ENCODE measurements at places on chromosomes 3 and 15. TPM values are rescaled to one million over a fixed set of nuclear protein-coding genes. Genes with fewer than 3 reads are reported as not detected.

The FBLN2 gene
- 1.4 TPM for total RNA-seq

The PLA2G4F gene
- total RNA-seq = 6.5 TPM

The CSPG5 gene
- 0.36 TPM for total RNA-seq

The HRG gene
- total RNA-seq = not detected

The ANKDD1A gene
- total RNA-seq = 0.68 TPM

The XCR1 gene
- total RNA-seq = not detected

The FANCI gene
- total RNA-seq = 5.3 TPM

The SERPINI2 gene
- total RNA-seq = not detected

The SEMA6D gene
- total RNA-seq = 1.0 TPM

The RPP25 gene
- total RNA-seq = 5.8 TPM

The CCR8 gene
- not detected for total RNA-seq

The CRTC3 gene
- total RNA-seq = 16.8 TPM

The C3orf70 gene
- under 0.01 TPM for total RNA-seq

The ZNF860 gene
- total RNA-seq = 3.8 TPM

The GRAMD1C gene
- total RNA-seq = 1.0 TPM

The TNFSF10 gene
- 191 TPM for total RNA-seq

The ALS2CL gene
- total RNA-seq = 81.4 TPM

The AHSG gene
- total RNA-seq = not detected

The FAM81A gene
- total RNA-seq = 0.34 TPM

The DNAH1 gene
- 1.9 TPM for total RNA-seq

The WDR73 gene
- 28.7 TPM for total RNA-seq

The MUSTN1 gene
- not detected for total RNA-seq

The FBN1 gene
- 1.0 TPM for total RNA-seq
